Retina (tissue), 1 donor: ENCODE measurements at places on chromosomes 5 and 9.

- DNase-seq = no peak
These were observed 10.2 kb downstream of the FOXI1 start for GRCh38 chr5:170115925-170116324.

GRCh38 chr5:124655921-124656511 lies 90.4 kb downstream of the ZNF608 start:
- no peak for DNase-seq

- no peak for DNase-seq
These were observed 52.2 kb upstream of the CKMT2 start for GRCh38 chr5:81180780-81181460.

DNA sequence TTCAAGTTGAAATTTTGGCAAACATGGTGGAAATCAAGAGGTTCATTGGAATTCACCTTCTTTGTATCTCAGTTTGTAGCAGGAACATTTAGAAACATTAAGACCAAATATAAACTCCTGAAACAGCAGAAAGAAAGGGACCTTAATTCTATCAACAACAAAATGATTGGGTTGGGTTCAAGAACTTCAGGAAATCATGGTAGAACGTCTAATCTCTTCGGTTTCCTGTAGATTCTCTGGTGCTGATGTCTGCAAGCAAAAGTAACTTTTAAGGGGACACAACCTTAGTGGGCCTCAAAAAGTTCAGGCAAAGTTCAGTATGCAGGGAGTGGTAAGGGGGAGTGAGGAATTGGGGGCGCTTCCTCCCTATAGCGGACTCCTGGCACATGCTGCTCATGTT lies 3.4 kb downstream of the IL33 start:
- no peak for DNase-seq

- DNase-seq = no peak
These were observed 6.6 kb downstream of the GRK6 start for GRCh38 chr5:177432839-177433657.

- DNase-seq = no peak
These were observed 128.8 kb downstream of the OLFM1 start for GRCh38 chr9:135216236-135216635.

DNA sequence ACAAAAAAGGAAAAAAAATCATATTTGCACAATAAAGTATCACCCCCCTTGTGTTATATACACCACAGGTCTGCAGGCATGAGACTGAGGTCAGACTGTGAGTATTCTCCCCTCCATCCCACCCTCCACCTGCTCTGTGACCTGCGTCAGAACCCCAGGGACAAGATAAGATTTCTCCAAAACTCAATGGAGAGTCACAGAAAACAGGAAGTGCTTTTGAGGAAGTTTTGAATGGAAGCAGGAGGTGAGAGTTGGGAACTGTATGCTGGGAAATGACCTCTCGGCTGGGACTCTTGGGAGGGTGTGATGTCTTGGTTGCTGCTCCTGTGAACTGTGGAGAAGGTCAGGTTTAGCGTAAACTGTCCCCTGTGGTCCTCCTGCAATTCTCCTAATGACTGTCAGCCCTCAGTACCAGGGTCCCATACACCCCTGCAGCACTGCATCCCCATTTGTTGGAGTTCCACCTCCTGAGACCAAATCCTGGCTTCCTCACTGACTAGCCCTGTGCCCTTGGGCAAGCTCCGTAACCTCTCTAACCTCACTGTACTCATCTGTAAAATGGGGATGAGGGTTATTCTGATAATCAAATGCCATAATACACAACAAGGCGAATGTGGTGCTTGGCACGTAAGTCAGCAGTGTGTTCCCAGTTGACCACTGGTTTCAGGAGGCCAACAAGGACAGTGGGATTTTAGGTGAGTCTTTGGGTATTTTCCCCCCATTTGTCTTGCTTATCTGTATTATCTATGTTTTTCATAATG lies 6.9 kb upstream of the CTSL start:
- no peak for DNase-seq

DNA sequence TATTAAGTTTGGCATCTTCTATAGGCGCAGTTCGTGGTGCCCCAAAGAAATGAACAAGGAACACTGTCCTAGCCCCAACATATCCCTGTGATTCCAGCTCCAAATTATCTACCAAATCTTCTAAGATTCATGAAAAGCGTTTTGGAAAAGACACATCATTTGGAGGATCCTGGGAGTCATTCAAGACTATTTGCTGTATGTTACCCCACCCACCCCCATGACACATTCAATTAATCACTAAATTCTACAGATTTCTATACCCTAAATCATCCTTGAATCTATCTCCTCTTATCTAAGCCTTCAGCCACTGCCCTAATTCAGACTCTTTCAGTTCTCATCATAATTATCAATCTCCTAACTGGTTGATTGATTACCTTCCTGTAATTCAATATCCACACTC lies 5.5 kb upstream of the RUSC2 start:
- no peak for DNase-seq

- no peak for DNase-seq
These were observed 84.8 kb downstream of the MVB12B start for GRCh38 chr9:126411225-126411947.

DNA sequence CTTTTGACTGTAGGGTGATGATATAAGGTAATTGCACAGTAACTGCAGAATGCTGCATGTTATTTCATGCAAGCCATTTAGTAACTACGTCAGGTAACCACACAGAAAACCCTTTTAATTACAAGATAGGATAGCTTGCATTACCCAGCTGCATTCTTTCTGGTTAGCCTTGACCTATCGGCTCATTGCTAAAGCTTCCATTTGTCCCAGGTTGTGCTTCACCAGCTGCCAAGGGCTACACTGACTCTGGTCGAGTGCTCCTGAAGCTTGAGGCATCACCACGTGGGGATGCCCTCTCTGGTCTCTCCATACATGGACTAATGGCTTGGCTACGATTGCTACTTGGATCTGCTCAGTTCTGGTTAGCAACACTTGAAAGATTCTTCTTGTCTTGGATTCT lies 81.1 kb upstream of the SLC12A2 start:
- no peak for DNase-seq

- no peak for DNase-seq
These were observed 147.8 kb upstream of the IRX2 start for GRCh38 chr5:2899311-2899710.
